ENCODE measurements at places on chromosomes 5 and 9.

- DNase-seq = no peak
Observed at GRCh38 chr9:30410273-30410672, 1974.2 kb upstream of the ACO1 start.

DNA sequence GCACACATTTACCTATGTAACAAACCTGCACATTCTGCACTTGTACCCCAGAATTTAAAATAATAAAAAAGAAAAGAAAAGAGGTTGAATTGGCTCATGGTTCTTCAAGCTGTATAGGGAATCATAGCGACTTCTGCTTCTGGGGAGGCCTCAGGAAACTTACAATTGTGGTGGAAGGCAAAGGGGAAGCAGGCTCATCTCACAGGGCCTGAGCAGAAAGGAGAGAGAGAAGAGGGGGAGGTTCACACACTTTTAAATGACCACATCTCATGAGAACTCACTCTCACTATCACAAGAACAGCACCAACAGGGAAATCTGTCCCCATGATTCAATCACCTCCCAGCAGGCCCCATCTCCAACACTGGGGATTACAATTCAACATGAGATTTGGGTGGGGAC is 214.6 kb downstream of the CDK5RAP2 start:
- DNase-seq = no peak

DNA sequence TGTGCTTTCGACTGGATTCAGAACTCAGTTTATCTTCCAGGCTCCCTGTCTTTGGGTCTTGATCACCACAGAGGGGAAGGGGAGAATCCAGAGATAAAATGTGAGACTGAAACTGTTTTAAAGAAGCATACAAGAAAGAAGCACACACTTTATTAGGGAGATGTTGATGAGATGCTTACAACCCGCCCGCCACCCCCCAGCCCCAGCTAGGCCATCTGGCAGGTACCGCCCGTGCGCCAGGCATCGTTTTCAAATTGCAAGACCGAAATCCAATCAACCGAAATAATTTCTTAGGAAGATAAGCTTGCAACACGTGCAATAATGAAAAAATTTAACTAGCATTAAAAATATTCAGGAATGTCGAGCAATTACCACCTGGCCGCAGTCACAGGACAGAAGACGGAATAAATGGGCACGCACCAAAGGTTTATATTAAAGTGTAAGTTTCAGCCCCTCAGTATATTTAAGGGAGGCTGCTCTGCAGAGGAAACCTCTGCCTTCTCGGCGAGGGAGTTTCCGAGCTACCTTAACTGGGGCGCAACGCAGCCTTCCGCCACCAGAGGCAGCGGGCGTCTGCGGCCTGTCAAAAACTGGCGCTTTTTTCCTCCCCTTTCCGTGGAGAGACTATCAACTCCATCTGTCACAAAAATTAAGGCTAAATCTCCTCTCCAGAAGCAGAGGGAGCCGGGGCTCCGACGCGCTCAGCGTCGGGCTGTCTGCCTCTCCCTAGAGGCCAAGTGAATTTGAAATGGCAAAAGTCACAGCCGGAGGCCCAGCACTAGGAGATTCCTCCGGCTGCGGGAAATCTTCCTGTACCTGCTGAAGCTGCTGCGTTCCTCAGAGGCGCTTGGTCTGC is 996 bp upstream of the GAS1 start:
- DNase-seq = peak; percentile 60

- DNase-seq = no peak
Observed at GRCh38 chr5:140677947-140678346, 4.6 kb upstream of the DND1 start.

- no peak for DNase-seq
Observed at GRCh38 chr5:126482591-126482990, 59.4 kb downstream of the GRAMD2B start.

DNA sequence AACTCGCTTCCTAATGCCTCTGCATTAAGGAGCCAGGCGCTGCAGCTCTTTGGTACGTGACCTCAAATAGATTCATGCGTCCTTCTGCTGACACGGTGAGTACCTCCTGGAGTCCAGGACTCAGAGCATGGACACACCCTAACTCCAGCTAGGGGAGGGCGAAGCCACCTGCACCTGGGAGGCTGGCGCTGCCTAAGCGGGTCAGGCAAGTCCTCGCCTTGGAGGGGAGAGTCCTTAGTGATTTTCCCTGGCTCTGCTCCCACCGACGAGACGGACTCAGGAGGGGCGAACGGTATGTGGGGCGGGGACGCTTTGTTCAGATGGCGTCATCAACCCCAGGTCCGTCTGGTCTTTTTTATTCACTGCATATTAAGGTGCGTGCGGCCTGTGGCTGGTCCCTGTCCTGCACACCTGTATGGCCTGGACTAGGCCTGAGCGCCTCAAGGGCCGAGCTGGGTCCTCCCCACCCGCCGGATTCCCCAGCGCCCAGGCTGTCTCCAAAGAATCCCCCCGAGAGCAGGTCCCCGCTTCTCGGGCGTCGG is 50.3 kb downstream of the NSUN2 start:
- DNase-seq = no peak

DNA sequence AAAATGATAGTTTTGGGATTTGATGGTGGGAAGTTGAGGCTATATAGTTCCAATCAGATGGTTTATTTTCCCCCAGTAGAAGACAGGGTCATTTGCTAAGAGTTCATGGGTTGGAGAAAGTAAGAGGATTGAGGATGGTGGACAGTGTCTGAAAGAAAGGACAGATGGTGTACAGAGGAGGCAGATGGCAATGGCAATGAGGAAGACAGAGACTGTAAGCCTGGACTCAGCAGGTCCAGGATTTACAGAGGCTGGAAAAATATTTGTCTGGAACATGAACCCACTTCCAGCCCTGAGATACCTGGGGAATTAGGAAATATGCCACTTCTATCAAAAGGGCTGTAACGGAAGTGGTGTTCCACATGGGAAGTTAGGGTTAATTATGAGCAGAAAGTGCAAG is 84.5 kb downstream of the PCSK1 start:
- no peak for DNase-seq

GRCh38 chr5:10634050-10634449 is 70.2 kb downstream of the ANKRD33B start:
- no peak for DNase-seq
